Cortex of kidney (tissue), 1 donor: ENCODE measurements at places on chromosomes 16 and 17.

DNA sequence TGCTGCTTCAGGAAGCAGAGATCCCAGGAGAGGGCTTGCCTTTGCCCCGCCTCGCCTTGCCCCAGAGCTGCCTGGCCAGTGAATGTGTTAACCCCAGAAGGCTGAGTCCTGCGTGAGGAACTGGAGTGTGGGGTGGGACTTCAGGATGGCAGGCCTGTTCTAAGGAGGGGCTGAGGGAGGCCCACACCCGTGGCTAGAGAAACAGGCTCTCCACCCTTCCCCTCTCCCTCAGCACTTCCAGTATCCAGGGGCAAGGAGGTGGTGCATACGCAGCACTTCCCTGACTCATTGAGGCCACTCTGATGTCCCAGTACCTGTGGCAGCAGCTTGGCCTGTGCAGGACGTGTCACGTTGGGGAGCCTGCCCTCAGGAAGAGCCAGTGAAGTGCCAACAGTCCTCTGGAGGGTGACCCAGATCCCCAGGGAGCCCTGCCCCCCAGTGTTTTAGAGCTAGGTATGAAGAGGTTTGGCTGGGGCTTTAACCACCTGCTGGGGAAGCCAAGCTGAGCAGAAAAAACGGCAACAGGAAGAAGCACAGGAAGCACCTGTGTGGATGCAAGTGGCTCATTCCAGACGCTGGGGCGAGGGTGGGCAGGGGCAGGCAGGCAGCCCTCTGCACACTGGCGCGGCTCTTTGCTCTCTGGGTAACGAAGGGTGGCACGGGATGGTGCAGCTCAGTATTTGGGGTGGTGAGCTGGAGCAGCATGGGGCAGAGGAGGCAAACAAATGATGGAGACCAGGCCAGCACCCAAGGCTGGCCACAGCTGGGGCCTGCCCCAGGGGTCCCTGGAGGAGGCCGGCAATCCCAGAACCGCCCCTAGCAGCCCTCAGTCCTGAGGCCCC, 14.7 kb upstream of the CTCF start:
- DNase-seq: no peak

- no peak for DNase-seq
These were observed 8.7 kb upstream of the BCO1 start for GRCh38 chr16:81229811-81230210.

DNA sequence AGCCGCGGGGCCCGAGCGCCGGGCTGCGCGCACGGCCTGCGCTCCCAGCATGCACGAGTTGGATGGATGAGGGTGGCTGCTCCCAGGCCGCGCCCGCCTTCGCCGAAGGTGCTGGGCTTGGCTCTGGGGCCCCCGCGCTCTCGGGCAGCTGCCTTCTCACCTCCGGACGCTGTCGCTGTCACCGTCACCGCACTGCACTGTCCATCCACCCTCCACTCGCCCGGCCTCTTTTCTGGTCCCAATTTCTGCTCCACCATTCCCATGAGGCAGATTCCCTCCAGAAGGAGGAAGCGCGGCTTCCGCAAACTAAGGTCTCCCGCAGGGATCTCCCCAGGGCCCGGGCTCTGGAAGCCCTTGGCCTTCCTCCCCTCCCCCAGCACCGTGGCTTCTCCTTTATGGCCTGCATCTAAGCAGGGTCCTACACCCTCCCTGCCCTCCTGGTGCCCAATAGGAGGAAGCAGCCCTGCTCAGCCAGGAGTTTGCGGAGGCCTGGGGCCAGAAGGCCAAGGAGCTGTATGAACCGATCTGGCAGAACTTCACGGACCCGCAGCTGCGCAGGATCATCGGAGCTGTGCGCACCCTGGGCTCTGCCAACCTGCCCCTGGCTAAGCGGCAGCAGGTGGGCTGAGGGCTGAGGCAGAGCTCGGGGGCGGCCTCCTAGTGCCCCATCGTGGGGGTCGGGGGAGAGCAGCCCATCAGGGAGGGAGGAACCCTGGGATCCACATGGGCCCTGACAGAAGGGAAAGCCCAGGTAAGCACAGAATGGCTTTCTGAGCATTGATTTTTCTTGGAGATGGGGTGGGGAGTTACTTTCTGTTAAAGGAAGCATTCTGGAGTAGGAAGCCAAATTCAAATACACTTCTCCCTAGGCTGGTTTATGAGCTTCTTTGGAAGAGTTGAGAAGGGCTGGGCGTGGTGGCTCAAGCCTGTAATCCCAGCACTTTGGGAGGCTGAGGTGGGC, 899 bp downstream of the ACE start:
- DNase-seq: no peak

GRCh38 chr16:67372664-67373063, 20.6 kb downstream of the TPPP3 start:
- no peak for DNase-seq

GRCh38 chr17:311119-311782, 41.4 kb downstream of the RPH3AL start:
- no peak for DNase-seq

GRCh38 chr17:64264891-64265290, 1.8 kb upstream of the TEX2 start:
- no peak for DNase-seq
